Muscle of leg (tissue), 16 donors: ENCODE measurements at places on chromosomes 3 and 15. TPM values are rescaled to one million over a fixed set of nuclear protein-coding genes. Genes with fewer than 3 reads are reported as not detected.

SEMA7A gene
- 4.9 TPM for total RNA-seq

PLSCR2 gene
- total RNA-seq: not detected

TMEM45A gene
- 19.7 TPM for total RNA-seq

DNA sequence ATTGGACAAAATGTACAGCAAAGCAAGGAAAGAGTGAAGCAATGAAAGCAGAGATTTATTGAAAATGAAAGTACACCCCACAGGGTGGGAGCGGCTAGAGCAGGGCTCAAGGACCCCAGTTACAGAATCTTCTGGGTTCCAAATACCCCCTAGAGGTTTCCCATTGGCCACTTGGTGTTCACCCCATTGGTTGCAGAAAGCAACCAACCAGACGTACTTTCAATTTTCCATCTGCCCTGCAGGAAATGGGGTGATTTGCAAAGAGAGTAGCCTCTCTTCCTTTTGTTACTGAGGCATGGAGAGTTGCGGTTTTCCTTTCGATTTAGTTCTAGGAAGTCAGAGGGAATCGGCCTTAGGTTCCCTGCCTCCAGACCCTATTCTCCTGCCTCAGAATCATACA, 2.4 kb downstream of the PML start:
- DNase-seq: peak; percentile 62
- peaks cover 28% of the 10 kb centered on the region for H3K4me1 ChIP-seq
- peak overlapping the region; percentile 14 for H3K4me3 ChIP-seq
- H3K36me3 ChIP-seq: peaks cover 23% of the 10 kb centered on the region
- H3K27me3 ChIP-seq: no peaks in the 10 kb centered on the region
- peak overlapping the region; percentile 97 for H3K27ac ChIP-seq

DNA sequence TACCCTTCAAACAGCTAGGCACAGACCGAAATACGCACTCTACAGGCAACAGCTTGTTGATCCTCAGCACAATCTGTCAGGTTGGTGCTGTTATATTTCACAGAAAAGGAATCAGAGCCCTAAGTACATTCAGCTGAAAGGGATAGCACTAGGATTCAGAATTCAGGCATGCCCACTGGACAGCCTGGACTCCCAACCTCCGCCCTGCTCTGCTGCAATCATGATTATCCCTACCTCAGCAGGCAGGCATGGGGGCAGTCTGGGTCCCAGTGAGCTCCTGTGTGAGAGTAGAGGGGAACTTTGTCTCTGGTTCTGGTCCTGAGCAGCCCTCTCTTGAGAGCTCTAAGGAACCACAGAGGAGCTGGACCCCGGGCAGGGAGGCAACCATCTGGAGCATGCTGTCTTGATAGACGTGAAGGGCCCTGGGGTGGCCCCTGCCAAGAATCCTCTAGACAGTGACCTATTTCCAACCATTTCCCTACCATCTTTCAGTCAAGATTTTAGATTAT, 23.4 kb upstream of the NOX5 start:
- no peaks in the 10 kb centered on the region for H3K27me3 ChIP-seq
- H3K4me3 ChIP-seq: no peak overlapping the region
- no peak overlapping the region for H3K27ac ChIP-seq
- H3K36me3 ChIP-seq: no peaks in the 10 kb centered on the region
- H3K4me1 ChIP-seq: no peaks in the 10 kb centered on the region

GRCh38 chr15:43274136-43274535, 7.4 kb upstream of the TGM5 start:
- peaks cover 13% of the 10 kb centered on the region for H3K4me1 ChIP-seq
- no peak overlapping the region for H3K4me3 ChIP-seq
- peak overlapping the region; percentile 29 for H3K27ac ChIP-seq
- DNase-seq: peak; percentile 78

DNA sequence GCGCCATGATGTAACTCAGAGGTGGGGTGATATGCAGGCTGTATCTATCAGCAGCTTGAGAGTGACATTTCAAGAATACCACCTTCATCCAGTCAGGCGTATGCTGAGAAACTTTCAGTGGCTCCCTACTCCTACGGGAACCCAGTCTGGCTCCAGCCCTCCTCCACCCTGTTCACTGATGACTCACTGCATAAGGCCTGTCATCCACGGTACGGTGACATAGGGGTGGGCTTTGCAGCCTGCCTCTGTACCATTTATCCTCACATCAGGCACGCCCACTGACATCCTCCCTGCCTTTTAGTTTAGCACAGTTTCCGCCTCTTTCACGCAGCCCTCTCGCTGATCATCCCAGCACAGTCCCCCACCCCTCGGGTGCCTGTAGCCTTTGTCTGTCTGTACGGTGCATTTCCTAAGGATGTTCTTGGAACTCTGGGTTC, 11.7 kb downstream of the PXYLP1 start:
- H3K4me1 ChIP-seq: peaks cover 39% of the 10 kb centered on the region
- H3K36me3 ChIP-seq: no peaks in the 10 kb centered on the region
- H3K4me3 ChIP-seq: no peak overlapping the region
- no peaks in the 10 kb centered on the region for H3K27me3 ChIP-seq
- H3K27ac ChIP-seq: no peak overlapping the region

GRCh38 chr3:72329354-72329753, 518.9 kb downstream of the SHQ1 start:
- no peak overlapping the region for H3K27ac ChIP-seq
- peaks cover 11% of the 10 kb centered on the region for H3K4me1 ChIP-seq
- H3K36me3 ChIP-seq: no peaks in the 10 kb centered on the region
- peaks cover 17% of the 10 kb centered on the region for H3K27me3 ChIP-seq

RHOV gene
- total RNA-seq: 0.13 TPM
